ENCODE measurements at places on chromosomes 5 and 9.

DNA sequence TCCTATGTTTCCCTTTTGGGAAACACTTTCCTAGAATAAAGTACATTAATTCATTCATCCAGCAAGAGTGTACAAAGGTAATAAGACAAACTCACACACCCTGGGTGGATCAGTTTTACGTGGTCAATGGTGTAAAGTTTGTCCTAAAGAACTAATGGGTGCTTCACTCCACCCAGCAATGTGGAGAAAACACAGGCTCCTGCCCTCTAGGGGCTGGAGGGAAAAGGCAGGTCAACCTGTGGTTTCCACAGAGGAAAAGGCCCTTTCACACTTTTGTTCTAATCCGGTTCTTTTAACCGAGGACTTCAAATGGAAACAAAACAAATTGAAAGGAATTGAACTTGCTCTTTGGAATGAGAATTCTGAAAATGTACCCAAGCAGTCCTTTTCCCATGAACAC lies 80.9 kb upstream of the SPOCK1 start:
- DNase-seq = no peak

- no peak for DNase-seq
These were observed 414.5 kb upstream of the ZNF608 start for GRCh38 chr5:125160787-125161502.

DNA sequence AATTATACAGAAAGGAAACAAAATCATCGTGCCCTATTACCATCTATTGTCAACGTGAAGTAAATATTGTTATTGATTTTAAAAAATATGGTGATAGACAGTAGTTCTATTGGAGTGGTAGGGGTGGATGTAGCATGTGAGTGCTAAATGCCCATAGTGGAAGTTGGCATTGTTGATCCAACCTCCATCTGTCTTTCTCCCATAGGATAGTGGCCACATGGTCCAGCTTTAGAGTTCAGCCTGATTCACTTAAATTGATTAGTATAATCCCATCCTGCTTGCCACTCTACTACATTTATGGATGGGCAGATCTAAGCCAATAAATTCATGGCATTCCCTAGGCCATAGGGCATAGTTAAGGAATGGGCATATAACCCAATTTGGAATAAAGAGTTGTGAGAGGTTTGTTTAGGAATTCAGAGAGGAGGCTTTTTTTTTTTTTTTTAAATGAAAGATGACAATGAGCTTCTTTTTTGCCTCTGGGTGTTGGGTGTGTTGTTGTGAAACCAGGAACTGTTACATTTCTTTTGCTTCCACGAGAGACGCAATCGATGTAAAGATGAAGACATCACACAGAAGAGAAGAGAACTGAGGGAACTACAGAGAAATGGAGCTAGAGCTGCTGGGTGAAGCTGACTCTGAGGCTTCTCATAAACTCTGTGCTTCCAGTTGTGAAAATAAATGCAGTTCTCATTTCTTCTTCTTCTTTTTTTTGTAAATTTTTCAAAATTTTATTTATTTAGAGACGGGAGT lies 12.5 kb upstream of the CHD1 start:
- no peak for DNase-seq

GRCh38 chr9:33438926-33439680 lies 8.3 kb downstream of the AQP3 start:
- DNase-seq = no peak

DNA sequence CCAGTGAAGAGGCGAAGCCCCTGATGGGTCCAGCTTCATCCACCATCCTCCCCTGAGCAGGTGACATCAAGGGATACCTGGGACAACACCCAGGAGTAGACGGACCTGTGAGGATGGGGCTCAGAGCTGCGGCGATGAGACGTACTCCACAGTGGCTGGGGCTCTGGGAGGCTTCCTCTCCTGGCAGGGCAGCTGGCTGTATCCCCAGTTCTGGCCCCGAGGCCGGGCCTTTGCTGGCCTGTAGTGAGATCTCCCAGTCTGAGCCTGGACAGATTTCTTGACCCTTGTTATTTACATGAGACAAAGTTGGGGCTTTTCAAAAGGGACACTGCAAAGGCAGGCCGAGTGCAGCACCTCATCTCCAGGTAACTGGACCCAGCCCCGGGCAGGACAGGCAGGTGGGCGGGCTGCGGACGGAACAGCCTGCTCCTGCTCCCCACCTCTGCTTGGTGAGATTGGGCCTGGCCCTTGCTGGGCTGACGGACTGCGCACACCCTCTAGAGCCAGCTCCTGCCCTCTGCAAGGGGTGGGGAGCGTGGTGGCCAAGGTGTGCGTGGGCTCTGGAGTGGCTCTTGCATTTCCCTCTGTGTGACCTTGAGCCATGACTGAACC lies 23.1 kb downstream of the IER5L start:
- DNase-seq = no peak

DNA sequence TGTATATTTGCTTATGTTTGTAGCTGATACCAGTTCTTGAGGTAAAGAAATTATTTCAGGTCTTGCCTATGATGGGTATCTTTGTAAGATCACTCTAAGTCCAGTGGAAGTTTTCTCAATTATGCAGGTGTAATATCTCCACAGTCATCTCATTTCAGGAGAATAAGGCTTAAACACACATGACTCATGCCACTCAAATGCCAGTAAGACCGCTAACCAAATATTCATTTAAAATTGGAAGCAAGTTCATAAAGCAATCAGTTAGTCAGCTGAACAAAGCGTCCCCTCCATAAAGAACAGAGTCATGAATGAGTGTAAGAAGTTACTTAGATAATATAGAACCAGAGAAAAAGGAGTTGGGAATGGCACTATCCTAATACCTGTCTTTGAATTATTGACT lies 248.7 kb downstream of the LURAP1L start:
- no peak for DNase-seq

DNA sequence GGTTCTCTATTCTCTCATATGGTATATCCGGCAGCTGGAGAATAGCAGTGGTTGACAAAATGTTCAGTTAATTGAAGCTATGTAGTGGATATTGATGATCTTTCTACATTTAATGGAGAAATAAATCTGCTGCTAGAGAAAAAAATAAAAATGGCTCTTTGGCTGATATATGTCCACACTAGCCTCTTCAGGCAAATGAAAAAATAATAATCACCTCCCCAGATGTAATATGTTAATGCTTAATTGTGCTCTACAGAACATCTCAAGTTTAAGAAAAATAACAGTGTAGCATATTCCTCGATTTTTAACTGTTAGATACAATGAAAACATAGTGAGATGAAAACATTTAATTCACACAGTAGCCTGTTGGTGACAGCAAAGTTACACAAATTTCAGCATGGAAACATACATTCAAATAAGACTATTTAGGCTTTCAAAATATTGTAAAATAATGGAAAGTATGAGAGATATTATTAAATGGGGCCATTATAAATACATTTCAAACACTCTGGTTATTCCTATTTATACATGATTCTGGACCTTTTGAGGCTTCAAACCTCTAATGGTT lies 543.0 kb downstream of the MAT2B start:
- no peak for DNase-seq

GRCh38 chr5:1805736-1806135 lies 4.5 kb downstream of the NDUFS6 start:
- no peak for DNase-seq

DNA sequence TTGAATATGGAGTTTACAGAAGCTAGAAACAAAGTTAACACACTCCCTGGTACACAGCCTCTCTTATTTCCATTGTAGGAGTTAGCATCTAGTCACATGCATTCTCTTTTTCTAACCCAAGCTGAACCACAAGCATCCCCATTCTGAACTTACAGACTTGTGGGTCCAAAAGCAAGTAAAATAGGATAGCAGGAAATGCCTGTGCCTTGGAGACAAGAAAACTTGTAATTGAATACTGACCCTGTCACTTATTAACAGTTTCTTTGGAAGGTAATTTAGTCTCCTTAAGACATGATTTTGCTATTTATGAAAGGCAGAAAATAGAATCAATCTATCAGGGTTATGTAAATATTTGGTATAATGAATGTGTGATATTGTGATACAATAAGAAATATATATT lies 353.6 kb downstream of the TLE4 start:
- DNase-seq = no peak

DNA sequence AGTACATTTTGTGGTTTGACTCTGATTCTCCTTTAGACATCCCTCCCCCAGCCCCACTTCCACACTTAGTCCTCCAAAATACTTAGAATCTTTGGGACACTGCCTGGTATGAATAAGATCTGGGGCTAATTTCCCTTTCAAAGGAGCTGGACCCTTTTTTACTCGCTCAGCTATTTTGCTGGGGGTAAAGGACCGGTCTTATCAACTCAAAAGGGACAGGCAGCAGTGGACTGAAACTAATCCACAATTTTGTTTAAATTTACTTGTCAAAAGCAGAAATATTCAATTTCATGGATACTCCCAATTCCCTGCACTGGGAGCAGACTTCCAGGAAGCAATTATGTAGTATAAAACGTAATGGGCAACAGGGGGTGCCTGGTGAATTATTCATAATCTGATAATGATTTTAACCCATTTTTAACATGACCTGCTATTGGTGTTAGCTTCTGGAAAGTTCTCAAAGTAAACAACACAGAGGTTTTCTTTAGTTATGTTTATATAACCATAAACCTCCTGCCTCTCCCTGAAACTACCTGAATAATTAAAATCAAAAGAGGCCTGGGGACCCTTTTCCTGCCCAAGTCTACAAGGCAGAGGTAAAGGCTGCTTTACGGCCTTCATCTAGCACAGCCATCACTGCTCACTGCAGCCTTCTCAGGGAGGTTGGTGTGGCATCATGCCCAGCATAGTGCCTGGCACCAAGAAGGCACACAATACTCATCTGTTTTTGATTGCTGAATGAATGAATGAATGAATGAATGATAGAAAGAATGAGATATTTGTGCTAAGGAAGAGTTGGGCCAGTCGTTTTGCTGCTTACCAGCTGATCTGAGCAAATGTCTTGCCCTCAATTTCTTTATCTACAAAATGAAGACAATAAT lies 44.2 kb upstream of the GNPDA1 start:
- no peak for DNase-seq

GRCh38 chr5:58275516-58275915 lies 184.4 kb downstream of the PLK2 start:
- DNase-seq = no peak

DNA sequence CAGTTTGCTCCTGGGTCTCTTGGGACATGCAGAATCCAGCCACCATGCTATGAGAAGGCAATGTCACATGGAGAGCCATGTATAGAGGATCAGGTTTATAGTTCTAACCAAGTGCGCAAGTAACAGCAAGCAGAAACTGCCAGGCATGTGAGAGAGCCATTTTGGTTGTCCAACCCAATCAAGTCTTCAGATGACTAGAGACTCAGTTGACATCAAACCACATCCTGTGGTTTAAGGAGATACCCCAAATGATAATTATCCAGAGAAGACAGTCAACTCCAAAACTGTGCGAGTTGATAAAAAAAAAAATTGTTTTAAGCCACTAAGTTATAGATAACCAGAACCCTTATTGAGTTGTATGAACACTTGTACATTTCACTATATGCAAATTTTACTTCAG lies 40.2 kb downstream of the TMEM232 start:
- DNase-seq = no peak

DNA sequence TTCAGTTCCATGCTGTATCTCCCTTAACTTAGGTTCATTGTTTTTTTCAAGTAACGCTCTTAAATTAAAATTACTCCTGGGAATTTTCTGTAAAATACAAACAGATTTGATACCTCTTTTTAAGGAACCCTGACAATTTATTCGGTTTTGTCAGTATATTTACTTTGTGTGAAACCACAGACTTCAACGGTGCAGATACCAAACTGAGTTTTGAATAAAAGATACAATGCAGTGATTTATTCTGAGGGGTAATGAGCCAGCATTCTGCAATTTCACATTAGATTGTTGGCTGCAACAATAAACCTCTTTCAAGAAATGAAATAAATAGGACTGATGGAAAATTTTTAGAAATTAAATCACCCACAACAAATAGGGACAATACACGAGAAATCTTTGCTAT lies 308.6 kb upstream of the EDIL3 start:
- no peak for DNase-seq

DNA sequence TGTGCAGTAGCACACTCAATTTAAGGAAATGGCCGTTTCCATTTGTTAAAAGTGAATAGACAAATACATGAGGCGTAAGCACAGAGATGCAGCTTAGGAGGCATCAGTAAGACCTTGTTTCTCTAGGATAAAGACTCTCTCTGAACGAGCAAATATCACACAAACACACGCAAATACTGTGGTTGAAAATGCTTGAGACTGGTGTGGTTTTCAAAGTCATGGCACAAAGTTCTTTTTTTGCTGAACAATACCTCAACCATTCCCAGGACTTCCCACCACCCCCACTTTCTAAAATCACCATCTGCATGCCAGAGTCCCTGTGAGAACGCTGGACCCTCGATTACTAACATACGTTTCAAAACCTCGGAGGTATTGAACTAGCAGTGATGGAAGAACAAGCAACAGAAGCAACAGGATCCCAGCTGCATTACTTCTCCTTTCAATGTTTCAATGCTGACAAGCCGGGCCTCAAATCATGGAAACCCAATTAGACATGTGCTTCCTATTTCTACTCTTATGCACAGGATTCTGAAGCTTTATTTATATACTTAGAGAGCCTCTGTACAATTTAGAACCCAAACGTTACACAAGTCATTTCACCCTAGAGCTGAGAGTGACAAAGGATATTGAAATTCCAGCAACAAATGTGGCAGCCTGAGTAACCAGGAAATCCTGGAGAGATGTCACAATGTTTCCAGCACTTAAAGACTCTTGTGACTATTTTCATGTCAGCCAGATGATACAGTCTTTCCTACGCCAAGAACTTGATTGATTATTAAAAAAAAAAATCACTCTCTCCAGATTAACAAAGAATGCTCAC lies 63.9 kb downstream of the CDC14B start:
- DNase-seq = no peak

DNA sequence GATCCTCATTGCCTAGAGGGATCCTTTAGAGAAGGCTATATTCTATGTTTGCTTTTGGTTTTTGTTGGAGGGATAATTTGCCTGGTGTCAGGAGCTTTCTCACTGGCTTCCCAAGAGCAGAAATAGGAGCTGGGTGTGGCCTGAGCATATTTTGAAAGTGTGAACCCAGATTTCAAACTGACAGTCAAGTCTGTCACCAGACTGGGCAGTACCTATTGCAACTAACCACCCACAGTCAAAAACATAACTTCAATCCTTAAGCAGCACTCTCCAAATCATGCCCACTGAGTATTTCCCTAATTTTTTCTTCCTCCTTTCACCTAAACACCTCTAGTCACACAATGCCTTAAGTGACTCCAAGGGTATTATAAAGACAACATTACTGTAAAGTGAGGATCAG lies 278.4 kb downstream of the EBF1 start:
- no peak for DNase-seq

DNA sequence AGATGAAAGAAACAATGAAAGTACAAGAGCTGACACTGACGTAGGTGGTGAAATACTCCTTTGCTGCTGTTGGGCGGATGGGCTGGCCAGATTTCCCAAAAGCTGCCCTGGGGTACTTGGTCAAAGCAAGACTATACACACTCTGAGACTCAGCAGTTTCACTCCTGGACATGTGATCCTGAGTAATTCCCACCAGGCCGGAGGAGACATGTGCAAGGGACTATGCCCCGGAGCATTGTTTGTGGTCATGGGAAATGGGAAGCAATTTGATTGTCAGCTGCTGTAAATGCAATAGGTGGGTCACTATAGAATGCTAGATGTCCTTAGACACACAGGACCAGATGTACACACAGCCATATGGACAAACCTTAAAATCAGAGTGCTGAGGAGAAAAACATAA lies 116.1 kb downstream of the DCP2 start:
- DNase-seq = no peak

Data from NCI-H1105 (cell line).